Ovary (tissue), 10 donors: ENCODE measurements at places on chromosomes 13 and 19.
A peak's percentile ranks its signal among the peaks of the same experiment; 100 is the strongest.

DNA sequence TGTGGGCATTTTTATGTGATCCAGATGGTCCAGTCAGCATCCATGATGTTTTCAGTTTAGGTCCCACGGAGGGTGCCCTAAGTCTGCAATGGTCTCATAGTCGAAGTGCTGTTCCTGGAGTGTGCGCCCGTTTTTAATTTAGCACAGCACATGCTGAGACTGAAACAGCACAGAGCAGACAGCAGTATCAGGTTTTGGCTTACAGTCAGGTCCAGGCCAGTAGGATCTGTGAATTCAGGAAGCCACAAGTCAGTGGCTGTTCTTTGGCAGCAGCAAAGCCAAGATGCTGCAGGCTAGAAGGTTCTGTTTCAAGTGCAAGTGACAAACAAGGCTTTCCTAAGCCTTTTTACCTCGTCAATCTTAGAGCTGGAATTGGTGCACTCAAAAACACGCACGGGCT is 18.3 kb downstream of the FBXO27 start:
- no peak overlapping the region for H3K27ac ChIP-seq
- DNase-seq: no peak
- no peaks in the 10 kb centered on the region for H3K36me3 ChIP-seq
- H3K4me3 ChIP-seq: no peak overlapping the region
- no peaks in the 10 kb centered on the region for H3K4me1 ChIP-seq
- H3K27me3 ChIP-seq: no peaks in the 10 kb centered on the region

DNA sequence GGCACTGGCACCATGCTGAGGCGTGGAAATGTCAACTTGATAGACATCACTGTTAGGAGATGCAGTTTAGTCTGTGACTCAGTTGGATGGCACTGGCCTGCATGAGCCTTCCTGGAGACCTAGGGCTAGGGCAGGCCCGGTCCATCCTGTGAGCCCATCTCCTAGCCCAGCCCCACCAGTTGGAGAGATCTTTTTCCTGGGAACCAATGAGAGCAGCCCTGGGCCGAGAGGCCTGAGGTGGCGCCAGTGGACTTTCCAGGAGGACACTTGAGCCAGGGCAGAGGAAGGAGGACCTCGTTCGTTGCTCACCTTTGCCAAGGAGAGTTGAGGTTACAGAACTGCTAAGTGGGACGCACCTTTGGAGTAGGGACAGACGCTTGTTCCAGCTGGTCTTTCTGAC is 100.5 kb upstream of the TEX29 start:
- no peak overlapping the region for H3K4me3 ChIP-seq
- H3K27me3 ChIP-seq: no peaks in the 10 kb centered on the region
- no peaks in the 10 kb centered on the region for H3K36me3 ChIP-seq
- peaks cover 9% of the 10 kb centered on the region for H3K4me1 ChIP-seq
- no peak for DNase-seq
- no peak overlapping the region for H3K27ac ChIP-seq

DNA sequence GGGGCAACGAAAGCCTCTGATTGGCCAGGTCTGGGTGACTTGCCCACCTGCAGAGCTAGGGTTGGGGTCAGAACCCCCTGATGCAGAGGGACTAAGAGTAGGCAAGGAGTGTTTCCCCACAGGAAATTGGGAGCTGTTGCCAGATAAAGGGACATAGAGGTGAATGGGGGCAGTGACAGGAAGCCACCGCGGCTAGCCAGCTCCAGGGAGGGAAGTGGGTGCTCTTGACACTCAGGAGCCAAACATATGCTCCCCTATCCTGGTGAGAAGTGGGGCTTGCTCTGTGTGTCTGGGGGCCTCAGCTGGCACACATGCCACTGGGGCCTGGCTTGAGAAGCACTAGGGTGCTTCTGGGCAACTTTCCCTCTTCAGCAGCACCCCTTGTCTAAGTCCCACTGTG is 26.0 kb downstream of the WDR88 start:
- H3K27me3 ChIP-seq: no peaks in the 10 kb centered on the region
- H3K27ac ChIP-seq: no peak overlapping the region
- H3K36me3 ChIP-seq: no peaks in the 10 kb centered on the region
- no peaks in the 10 kb centered on the region for H3K4me1 ChIP-seq
- H3K4me3 ChIP-seq: no peak overlapping the region

- no peak overlapping the region for H3K4me3 ChIP-seq
- no peak for DNase-seq
- no peak overlapping the region for H3K27ac ChIP-seq
- H3K36me3 ChIP-seq: no peaks in the 10 kb centered on the region
Observed at GRCh38 chr13:99203601-99204579, 3.2 kb downstream of the UBAC2 start.

- H3K27me3 ChIP-seq: no peaks in the 10 kb centered on the region
- peak overlapping the region; percentile 16 for H3K4me3 ChIP-seq
- H3K27ac ChIP-seq: no peak overlapping the region
- H3K36me3 ChIP-seq: no peaks in the 10 kb centered on the region
Observed at GRCh38 chr19:45153339-45154063, 7.3 kb downstream of the NKPD1 start.

GRCh38 chr19:10744253-10744798 is 26.4 kb downstream of the DNM2 start:
- no peaks in the 10 kb centered on the region for H3K27me3 ChIP-seq
- no peak overlapping the region for H3K4me3 ChIP-seq
- H3K4me1 ChIP-seq: peaks cover 19% of the 10 kb centered on the region
- DNase-seq: no peak

DNA sequence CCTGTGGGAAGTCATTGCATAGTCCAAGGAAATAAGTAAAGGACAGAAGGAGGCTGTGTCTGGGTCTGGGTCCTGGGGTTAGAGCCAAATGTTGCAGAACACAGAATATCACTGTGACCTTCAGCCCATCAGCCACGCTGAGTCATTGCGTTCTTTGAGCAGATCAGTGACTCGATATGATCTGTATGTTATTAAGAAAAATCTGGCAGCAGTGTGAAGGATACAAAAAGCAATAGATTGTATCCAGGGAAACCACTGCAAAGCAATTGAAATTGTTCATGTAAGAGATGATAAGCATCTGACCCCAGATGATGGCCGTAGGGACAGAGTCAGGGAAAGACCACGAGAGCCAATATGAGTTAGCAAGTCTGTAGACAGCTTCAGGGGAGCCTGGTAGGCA is 1575.1 kb upstream of the SLC10A2 start:
- no peaks in the 10 kb centered on the region for H3K4me1 ChIP-seq
- H3K4me3 ChIP-seq: no peak overlapping the region
- no peak overlapping the region for H3K27ac ChIP-seq
- DNase-seq: no peak

DNA sequence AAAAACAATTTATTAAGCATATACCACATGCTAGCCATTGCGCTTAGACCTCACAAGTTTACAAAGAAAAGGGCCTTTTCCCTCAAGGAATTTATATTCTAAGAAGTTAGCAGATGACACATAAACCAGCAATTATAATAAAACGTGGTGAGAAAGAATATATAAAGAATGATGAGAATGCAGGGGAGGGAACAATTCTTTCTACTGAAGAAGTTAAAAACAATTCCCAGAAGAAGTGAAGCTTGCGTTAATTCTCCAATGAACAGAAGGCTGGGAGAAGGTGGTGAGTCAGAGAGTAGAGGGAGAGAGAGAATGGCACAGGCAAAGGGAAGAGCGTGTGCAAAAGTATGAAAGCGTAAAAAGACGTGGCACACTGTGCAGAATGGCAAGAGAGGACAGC is 69.5 kb upstream of the ZDHHC20 start:
- no peak overlapping the region for H3K27ac ChIP-seq
- H3K4me1 ChIP-seq: no peaks in the 10 kb centered on the region
- no peaks in the 10 kb centered on the region for H3K27me3 ChIP-seq

- H3K36me3 ChIP-seq: no peaks in the 10 kb centered on the region
- H3K4me3 ChIP-seq: no peak overlapping the region
- H3K4me1 ChIP-seq: no peaks in the 10 kb centered on the region
- peaks cover 3% of the 10 kb centered on the region for H3K27me3 ChIP-seq
- no peak for DNase-seq
Observed at GRCh38 chr19:34120141-34120540, 52.2 kb upstream of the LSM14A start.

DNA sequence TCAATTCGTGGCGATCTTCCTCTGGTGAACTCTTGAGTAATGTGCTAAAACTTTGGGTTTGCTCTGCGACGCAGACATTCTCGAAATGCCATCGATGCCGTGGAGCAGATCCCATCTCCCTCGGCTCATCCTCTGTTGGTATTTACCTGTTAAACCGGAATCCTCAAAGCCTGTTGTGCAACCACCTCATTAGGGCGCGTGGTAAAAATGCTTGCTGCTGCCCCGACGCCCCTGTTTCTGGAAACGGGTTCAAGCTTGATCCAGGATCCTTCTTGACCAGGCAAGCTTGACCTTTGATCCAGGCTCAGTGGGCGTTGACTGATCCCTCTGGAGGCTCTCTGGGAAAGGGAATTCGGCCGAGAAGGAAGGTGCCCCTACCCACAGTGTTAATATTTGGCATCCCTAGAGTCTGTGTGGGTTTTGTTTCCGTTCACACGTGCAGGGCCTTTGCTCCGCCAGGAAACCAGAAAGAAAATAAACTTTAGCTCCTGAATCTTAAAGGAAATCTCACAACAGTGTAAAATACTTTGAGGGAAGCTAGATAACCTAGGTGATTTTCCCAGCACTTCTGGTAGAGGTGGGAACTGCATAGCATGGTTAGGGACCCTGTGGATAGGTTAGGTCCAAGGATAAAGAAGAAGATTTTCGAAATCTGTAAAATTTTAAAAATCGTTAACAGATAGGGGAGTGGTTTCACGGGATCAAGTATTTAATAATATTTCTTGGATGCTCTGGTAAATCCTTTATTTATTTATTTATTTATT is 1.1 kb downstream of the LSM14A start:
- H3K27ac ChIP-seq: peak overlapping the region; percentile 89
- H3K36me3 ChIP-seq: no peaks in the 10 kb centered on the region
- H3K27me3 ChIP-seq: no peaks in the 10 kb centered on the region
- peak; percentile 57 for DNase-seq

DNA sequence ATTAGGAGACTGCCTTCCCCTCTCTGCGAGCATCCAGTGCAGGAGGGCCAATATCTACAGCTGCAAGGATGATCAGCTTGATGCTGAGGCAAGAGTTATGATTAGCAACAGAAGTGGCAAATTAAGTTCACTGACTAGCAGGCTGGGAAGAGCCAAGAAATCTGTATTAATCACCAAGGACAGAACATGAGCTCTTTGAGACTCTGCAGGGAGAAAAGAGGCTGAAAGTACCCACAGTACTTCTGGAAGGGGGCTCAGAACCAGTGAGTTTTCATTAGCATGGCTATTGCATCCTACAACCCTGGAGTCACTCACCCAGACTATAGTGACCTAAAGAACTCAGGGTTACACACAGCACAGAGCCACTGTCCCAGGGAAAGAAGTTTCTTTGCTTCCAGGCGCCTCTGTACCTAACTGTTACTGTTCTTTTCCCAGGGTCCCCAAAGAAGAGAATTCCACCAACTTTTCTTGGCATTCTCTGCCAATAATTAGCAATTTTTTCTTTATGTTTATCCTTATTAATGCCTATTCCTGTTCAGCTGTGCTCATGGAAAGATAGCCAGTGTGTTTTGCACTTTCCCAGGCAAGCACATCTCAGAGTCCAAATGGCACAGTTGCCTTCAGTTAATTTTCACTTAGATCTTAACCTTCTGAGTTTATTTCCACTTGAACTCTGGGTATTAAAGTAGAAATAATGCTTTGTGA is 25.8 kb upstream of the MEDAG start:
- no peaks in the 10 kb centered on the region for H3K36me3 ChIP-seq
- H3K27ac ChIP-seq: no peak overlapping the region
- DNase-seq: no peak
- H3K4me3 ChIP-seq: no peak overlapping the region

DNA sequence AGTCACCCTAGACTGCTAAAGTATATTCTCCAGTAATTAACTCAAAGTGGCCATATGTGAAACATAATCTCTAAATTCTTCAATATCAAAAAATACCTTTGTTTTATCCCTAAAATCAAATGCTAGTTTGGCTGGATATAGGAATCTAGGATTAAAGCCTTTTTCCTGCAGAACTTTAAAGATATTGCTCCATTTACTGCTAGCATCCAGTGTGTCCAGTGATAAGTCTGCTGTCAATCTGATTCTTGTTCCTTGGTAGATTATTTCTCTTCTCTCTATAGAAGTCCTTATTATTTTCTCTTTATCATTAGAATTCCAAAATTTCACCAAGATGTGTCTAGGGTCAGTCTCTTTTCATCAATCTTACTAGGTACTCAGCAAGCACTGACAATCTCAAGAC is 384.6 kb downstream of the FGF14 start:
- H3K27me3 ChIP-seq: no peaks in the 10 kb centered on the region
- no peak overlapping the region for H3K4me3 ChIP-seq
- no peaks in the 10 kb centered on the region for H3K4me1 ChIP-seq
- H3K27ac ChIP-seq: no peak overlapping the region

- no peak for DNase-seq
- H3K27me3 ChIP-seq: no peaks in the 10 kb centered on the region
- H3K4me1 ChIP-seq: peaks cover 5% of the 10 kb centered on the region
- H3K4me3 ChIP-seq: no peak overlapping the region
Observed at GRCh38 chr13:106709522-106709921, 141.6 kb upstream of the ARGLU1 start.

GRCh38 chr19:35851213-35852028 is 883 bp downstream of the NPHS1 start:
- H3K36me3 ChIP-seq: no peaks in the 10 kb centered on the region
- no peak overlapping the region for H3K4me3 ChIP-seq
- H3K27ac ChIP-seq: no peak overlapping the region
- no peak for DNase-seq

GRCh38 chr13:80297094-80297493 is 43.8 kb downstream of the SPRY2 start:
- DNase-seq: no peak
- H3K4me3 ChIP-seq: no peak overlapping the region
- no peaks in the 10 kb centered on the region for H3K27me3 ChIP-seq
- no peaks in the 10 kb centered on the region for H3K36me3 ChIP-seq
- H3K27ac ChIP-seq: no peak overlapping the region
- H3K4me1 ChIP-seq: no peaks in the 10 kb centered on the region

GRCh38 chr13:20973886-20974425 is 71.4 kb upstream of the XPO4 start:
- no peak overlapping the region for H3K27ac ChIP-seq
- no peaks in the 10 kb centered on the region for H3K27me3 ChIP-seq
- DNase-seq: no peak
- no peak overlapping the region for H3K4me3 ChIP-seq

DNA sequence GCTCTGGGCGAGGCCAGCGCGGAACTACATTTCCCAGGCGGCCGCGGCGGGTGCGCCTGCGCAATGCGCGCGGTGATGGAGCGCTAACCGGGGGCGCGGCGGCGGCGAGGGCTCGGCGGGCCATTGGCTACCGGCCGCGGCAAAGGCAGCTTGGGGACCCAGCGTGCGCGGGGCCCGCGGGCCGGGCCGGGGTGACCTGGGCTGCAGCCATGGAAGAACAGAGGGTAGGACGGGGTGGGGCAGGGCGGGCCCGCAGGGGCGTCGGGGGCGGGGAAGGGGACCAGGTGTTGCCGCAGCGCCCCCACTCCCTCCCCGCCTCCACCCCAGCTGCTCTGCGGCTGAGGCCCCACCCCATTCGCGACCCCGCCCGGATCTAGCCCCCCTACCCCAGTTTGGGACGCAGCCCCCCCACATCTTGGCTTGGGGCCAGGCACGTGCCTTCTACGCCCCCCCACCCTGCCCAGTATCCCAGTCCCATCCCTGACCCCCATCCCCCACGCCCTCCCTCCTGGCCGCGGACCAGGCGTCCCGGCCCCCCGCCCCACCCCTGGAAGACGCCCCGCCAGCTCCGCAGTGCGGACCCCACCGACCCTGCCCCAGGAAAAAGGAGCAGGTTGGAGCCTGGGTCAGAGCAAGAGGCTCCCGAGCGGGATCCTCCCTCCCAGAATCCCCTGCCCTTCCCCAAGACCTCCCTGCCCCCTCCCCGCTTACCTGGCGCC is at the start of gene FSD1:
Gene FSD1, plus strand, starts transcription at position 61 of the 719 bp plus-strand sequence. Its CDS starts 149 bp downstream, at position 210.
- no peaks in the 10 kb centered on the region for H3K36me3 ChIP-seq
- no peaks in the 10 kb centered on the region for H3K27me3 ChIP-seq
- no peaks in the 10 kb centered on the region for H3K4me1 ChIP-seq
- no peak within 1 kb of the TSS for H3K27ac ChIP-seq
- no peak within 1 kb of the TSS for H3K4me3 ChIP-seq
